CD4-positive, alpha-beta T cell treated with Interleukin-4 for 4 hours (primary cell): ENCODE measurements at places on chromosomes 5 and 9.

GRCh38 chr9:4935001-4935672 is 49.9 kb upstream of the JAK2 start:
- no peak for DNase-seq

- no peak for DNase-seq
These were observed 33.1 kb downstream of the FABP6 start for GRCh38 chr5:160262151-160263074.

GRCh38 chr5:19701731-19702130 is 286.3 kb downstream of the CDH18 start:
- DNase-seq: no peak

DNA sequence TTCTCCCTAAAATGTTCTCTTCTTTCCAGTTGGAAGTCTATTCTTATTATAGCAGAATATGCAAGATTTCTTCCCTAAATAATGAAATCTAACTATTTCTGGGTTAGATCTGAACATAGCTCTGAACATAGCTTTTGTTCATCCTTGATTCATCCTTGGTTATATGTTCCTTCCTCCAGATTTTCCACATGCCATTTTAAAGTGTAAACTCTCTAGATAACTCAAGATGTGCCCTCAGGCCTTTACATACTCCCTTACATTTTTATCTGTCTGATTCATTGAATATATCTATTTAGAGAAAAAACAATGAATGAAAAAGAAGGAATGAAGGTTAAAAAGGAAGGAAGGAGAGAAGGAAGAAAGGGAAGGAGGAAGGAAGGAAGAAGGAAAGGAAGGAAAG is 100.9 kb downstream of the FBXO38 start:
- no peak for DNase-seq

DNA sequence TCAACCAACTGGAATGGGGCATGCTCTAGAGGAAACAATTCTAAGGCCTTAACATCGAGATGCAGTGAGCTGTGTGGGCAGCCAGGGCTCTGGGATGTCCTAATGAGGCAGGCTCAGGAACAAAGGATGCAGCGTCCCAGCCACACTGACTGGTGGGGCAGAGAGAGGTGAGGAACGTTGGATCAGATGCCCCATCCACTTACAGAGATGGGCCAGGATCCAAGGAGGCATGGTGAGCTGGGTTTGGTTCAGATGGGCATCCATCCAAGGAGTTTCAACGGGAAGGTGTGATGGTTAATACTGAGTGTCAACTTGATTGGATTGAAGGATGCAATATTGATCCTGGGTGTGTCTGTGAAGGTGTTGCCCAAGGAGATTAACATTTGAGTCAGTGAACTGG is 15.5 kb upstream of the MARCHF6 start:
- no peak for DNase-seq

DNA sequence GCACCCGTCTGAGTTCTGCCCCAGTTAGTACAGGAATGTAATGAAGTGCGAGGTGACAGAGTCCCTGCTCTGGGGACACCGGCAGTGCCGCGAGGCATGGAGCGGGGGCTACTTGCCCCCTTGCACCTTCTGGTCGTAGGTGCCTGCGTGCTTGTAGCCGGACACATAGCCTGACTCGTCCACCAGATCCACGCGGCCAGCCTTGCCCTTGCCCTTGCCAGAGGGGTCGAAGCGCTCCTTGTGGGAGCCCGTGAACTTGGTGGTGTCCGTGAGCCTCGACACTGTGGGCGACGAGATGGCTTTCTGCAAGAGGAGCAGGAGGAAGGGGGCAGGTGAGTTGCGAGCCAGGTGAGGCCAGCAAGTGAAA is 28.2 kb downstream of the TPPP start:
- no peak for DNase-seq

DNA sequence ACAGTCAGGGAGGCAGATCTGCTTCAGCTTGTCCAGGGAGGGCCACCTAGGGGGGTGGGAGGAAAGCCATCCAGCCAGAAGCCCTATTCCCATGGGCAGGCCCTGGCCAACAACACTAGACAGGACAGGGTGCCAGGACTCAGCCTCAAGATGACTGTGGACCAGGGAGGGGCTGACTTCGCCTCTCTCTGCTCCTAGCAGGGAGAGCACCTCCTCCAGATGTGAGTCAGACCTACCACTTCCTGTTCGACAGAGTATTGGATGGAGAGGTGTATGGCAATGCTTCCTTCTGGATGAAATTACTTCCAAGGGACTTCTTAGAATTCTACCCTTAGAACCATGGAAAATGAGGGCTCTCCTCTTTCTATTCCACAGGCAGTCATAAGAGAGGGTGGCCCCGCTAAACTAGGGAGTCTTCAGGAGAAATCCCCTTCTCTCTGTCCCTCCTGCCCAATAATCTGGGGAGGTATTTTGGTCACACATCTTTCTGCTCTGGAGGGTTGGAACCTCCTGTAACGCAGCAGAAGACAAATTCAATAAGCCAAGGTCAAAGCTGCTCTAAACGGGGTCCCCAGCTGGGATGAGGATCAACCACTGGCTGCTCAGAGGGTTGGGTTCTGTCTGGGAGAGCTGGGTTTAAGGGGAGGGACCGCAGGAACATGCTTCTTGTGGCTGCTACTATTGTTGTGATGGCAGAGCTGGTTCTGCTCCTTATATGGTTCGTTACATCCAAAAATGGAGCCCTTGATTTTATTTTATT is 23.2 kb upstream of the RCL1 start:
- DNase-seq: no peak

DNA sequence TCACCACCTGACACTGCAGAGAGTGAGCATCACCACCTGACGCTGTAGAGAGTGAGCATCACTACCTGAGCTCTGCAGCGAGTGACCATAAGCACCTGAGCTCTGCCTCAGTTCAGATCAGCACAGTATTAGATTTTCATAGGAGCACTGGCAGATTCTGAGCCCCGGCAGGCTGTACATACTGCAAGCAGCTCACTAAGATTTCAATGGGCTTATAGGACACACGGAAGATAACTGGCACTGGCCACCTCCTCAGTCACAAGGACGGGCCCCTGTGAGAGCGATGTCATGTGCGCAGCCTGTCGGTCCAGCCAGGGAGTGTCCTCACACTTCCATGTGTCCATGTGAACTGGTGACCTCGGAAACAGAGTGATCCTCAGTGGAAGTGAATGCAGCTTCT is 153.5 kb upstream of the IRX2 start:
- no peak for DNase-seq

- DNase-seq: no peak
These were observed 15.0 kb downstream of the SIT1 start for GRCh38 chr9:35635730-35636129.

DNA sequence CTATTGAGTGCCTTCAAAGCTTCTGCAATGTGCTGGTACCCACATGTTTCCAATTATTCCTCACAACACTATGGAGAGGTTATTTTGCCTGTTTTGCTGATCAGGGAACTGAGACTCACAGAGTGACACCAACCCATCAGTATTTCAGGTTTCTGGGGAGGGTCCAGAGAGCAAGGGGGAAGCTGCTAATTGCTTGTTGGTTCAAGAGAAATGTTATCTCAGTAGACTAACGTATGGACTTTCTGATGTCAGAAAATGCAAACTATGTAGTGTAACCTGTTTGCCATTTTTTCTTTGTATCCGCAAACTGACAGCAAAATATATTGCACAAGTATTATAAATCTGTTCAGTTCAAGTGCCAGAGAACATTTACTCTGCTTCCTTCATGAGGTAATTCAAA is 108.3 kb upstream of the MSX2 start:
- DNase-seq: no peak
